ENCODE measurements at places on chromosomes 6 and 20. TPM values are rescaled to one million over a fixed set of nuclear protein-coding genes. Genes with fewer than 3 reads are reported as not detected.

GRCh38 chr20:35106827-35107380, 14.3 kb upstream of the TRPC4AP start:
- H3K36me3 ChIP-seq, result no peaks in the 10 kb centered on the region
- no peak overlapping the region for H3K4me3 ChIP-seq
- H3K27me3 ChIP-seq, result no peaks in the 10 kb centered on the region

- H3K4me3 ChIP-seq, result no peak overlapping the region
- DNase-seq, result no peak
- H3K36me3 ChIP-seq, result no peaks in the 10 kb centered on the region
- H3K4me1 ChIP-seq, result peaks cover 6% of the 10 kb centered on the region
Observed at GRCh38 chr6:160461641-160462040, 113.5 kb downstream of the SLC22A3 start.

- no peak overlapping the region for H3K4me3 ChIP-seq
- H3K27ac ChIP-seq, result no peak overlapping the region
- no peaks in the 10 kb centered on the region for H3K27me3 ChIP-seq
- no peaks in the 10 kb centered on the region for H3K36me3 ChIP-seq
- DNase-seq, result no peak
Observed at GRCh38 chr6:136173519-136174507, 76.3 kb downstream of the MTFR2 start.

GRCh38 chr6:142740449-142740848, 204.5 kb downstream of the HIVEP2 start:
- H3K27me3 ChIP-seq, result no peaks in the 10 kb centered on the region
- no peak overlapping the region for H3K27ac ChIP-seq
- no peaks in the 10 kb centered on the region for H3K4me1 ChIP-seq
- H3K36me3 ChIP-seq, result no peaks in the 10 kb centered on the region
- no peak for DNase-seq
- no peak overlapping the region for H3K4me3 ChIP-seq

Gene CTAGE9
- total RNA-seq, result not detected

DNA sequence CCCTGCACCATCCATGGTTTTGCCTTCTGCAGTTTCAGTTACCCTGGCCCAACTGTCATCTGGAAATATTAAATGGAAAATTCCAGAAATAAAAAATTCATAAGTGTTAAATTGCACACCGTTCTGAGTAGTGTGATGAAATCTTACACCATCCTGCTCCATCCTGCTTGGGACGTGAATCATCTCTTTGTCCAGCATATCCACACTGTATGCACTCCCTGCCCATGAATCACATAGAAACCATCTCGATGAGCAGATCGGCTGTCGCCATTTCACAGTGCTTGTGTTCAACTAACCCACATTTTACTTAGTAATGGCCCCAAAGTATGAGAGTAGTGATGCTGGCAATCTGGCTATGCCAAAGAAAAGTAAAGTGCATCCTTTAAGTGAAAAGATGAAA, 105.9 kb upstream of the ID4 start:
- no peaks in the 10 kb centered on the region for H3K4me1 ChIP-seq
- peak; percentile 6 for DNase-seq
- no peaks in the 10 kb centered on the region for H3K36me3 ChIP-seq
- H3K27ac ChIP-seq, result no peak overlapping the region

GRCh38 chr6:31762878-31763618, 592 bp downstream of the SAPCD1 start:
- peak overlapping the region; percentile 26 for H3K27ac ChIP-seq
- peak; percentile 17 for DNase-seq
- no peak overlapping the region for H3K4me3 ChIP-seq
- no peaks in the 10 kb centered on the region for H3K27me3 ChIP-seq

- DNase-seq, result no peak
- no peaks in the 10 kb centered on the region for H3K27me3 ChIP-seq
- H3K4me3 ChIP-seq, result no peak overlapping the region
- peaks cover 3% of the 10 kb centered on the region for H3K4me1 ChIP-seq
- H3K36me3 ChIP-seq, result peaks cover 46% of the 10 kb centered on the region
Observed at GRCh38 chr20:47258745-47259695, 97.5 kb downstream of the ZMYND8 start.

DNA sequence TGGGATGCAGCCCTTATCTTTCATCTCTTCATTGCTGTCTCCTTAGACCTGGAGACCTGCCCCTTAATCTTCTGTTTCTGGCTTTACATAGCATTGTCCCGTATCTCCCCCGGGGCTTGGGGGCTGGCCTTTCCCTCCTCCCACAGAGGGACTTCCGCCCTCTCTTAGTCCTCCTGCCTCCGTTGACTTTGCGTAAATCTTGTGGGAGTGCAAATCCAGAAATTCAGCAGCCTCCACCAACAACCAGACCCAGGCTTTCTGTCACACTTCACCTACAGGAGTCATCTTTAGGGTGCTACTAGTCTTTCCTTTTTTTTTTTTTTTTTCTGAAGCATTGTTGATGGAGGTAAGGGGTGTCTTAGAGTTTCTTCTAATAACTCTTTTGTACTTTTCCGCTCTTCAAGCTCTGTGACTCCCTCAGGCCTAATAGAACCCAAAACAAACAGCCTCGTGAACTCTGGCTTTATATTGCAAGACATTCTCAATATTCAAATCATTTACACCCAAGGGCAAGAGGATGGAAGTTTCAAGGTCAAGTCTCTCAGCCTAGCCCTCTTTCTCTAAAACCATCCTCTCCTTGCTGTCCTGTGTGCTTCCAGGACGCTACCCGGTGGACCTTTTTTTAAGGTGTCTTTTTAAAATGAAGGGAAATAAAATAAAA, 66.2 kb downstream of the RREB1 start:
- H3K4me3 ChIP-seq, result no peak overlapping the region
- no peaks in the 10 kb centered on the region for H3K36me3 ChIP-seq
- peaks cover 3% of the 10 kb centered on the region for H3K4me1 ChIP-seq
- DNase-seq, result no peak

Gene PPARD
- 9.5 TPM for total RNA-seq

- no peak overlapping the region for H3K27ac ChIP-seq
- H3K27me3 ChIP-seq, result no peaks in the 10 kb centered on the region
- DNase-seq, result no peak
- H3K4me3 ChIP-seq, result no peak overlapping the region
- H3K36me3 ChIP-seq, result no peaks in the 10 kb centered on the region
Observed at GRCh38 chr6:22825210-22825609, 255.8 kb downstream of the HDGFL1 start.

DNA sequence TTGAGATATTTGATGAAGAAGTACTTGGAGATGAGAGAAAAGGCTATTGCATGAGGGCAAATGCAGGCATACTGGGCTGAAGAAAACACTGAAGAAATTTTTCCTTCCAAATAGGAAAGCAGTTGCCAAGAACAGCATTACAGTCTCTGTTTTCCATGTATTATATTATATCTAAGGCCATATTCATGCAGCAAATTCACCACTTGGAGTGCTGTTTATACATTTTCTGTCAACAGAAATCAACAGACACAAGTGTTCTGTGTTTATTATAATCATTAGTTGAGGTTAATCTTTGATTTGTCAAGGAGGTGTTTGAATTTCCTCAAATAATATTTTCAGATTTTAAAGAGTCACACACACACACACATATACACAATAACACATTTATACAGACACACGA, 268.8 kb upstream of the PLCB4 start:
- H3K27me3 ChIP-seq, result no peaks in the 10 kb centered on the region
- no peaks in the 10 kb centered on the region for H3K4me1 ChIP-seq
- H3K4me3 ChIP-seq, result no peak overlapping the region
- no peaks in the 10 kb centered on the region for H3K36me3 ChIP-seq

Gene RRAGD
- 63.8 TPM for total RNA-seq

GRCh38 chr6:112205427-112206109, 48.8 kb downstream of the LAMA4 start:
- H3K36me3 ChIP-seq, result no peaks in the 10 kb centered on the region
- H3K27ac ChIP-seq, result no peak overlapping the region
- H3K4me3 ChIP-seq, result no peak overlapping the region
- 0 out of 2 replicates have a peak, but pooled peaks cover 8% of the 10 kb centered on the region for H3K4me1 ChIP-seq
- no peaks in the 10 kb centered on the region for H3K27me3 ChIP-seq

Gene CST2
- total RNA-seq, result not detected

DNA sequence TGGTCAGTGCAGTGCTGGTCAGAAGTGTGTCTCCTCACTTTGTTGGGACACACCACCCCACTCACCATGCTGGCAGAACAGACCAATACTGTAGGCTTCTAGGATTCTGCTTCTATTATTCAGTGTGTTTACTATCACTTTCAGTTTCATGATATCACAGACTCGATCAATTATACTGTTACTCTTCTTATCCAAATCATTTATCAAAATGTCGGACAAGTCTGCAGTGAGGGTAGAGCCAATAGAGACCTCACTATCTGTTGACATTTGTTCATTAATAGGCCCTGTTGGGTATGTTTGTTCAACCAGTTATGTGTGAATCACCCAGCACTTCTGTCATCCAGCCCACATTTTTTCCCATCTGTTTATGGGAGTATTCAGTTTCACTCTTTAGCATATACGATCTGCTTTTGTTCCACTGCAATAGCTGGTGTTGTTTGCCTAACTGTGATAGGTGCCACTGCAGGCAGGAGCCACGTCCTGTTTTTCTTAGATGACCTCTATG, 140.1 kb downstream of the NRN1 start:
- no peak overlapping the region for H3K27ac ChIP-seq
- H3K4me3 ChIP-seq, result peak overlapping the region; percentile 33
- H3K27me3 ChIP-seq, result no peaks in the 10 kb centered on the region
- no peaks in the 10 kb centered on the region for H3K36me3 ChIP-seq
- H3K4me1 ChIP-seq, result no peaks in the 10 kb centered on the region

Gene MUC22
- total RNA-seq, result not detected

Gene TRIM10
- not detected for total RNA-seq

- H3K4me1 ChIP-seq, result no peaks in the 10 kb centered on the region
- no peaks in the 10 kb centered on the region for H3K36me3 ChIP-seq
- H3K27ac ChIP-seq, result no peak overlapping the region
- peak; percentile 13 for DNase-seq
- H3K4me3 ChIP-seq, result no peak overlapping the region
Observed at GRCh38 chr6:119736296-119737021, 386.9 kb upstream of the MAN1A1 start.

Gene OTOR
- total RNA-seq, result not detected

GRCh38 chr6:31836474-31837368, 9.2 kb downstream of the HSPA1B start:
- no peak for DNase-seq
- H3K27me3 ChIP-seq, result no peaks in the 10 kb centered on the region
- peak overlapping the region; percentile 93 for H3K4me3 ChIP-seq
- H3K27ac ChIP-seq, result no peak overlapping the region
- H3K4me1 ChIP-seq, result peaks cover 9% of the 10 kb centered on the region
- peaks cover 51% of the 10 kb centered on the region for H3K36me3 ChIP-seq

- no peak for DNase-seq
- H3K4me1 ChIP-seq, result no peaks in the 10 kb centered on the region
- H3K27me3 ChIP-seq, result no peaks in the 10 kb centered on the region
- no peak overlapping the region for H3K27ac ChIP-seq
- no peak overlapping the region for H3K4me3 ChIP-seq
Observed at GRCh38 chr6:3665608-3666007, 85.9 kb downstream of the PXDC1 start.

DNA sequence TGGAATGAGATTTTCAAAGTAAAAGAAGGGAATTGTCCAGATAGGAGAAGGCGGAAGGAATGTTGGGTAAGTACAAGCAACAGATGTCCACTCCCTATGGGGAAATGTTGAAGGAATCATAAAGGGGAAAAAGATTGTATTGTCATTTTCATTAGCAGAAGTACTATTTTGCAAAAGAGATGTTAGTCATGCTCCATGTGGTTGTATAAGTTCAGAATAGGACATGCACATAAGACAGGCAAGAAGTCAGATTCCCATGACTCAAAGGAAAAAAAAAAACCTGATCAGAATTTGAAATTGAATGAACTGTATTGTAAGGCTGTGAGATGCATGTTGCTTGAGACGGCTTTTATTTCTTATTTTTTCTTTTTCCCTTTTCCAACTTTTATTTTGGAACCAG, 36.8 kb downstream of the GRM1 start:
- no peak overlapping the region for H3K27ac ChIP-seq
- no peak for DNase-seq
- H3K4me3 ChIP-seq, result no peak overlapping the region

- H3K27ac ChIP-seq, result no peak overlapping the region
- DNase-seq, result no peak
- no peaks in the 10 kb centered on the region for H3K4me1 ChIP-seq
- no peak overlapping the region for H3K4me3 ChIP-seq
Observed at GRCh38 chr6:36491378-36491965, 48.7 kb downstream of the KCTD20 start.

DNA sequence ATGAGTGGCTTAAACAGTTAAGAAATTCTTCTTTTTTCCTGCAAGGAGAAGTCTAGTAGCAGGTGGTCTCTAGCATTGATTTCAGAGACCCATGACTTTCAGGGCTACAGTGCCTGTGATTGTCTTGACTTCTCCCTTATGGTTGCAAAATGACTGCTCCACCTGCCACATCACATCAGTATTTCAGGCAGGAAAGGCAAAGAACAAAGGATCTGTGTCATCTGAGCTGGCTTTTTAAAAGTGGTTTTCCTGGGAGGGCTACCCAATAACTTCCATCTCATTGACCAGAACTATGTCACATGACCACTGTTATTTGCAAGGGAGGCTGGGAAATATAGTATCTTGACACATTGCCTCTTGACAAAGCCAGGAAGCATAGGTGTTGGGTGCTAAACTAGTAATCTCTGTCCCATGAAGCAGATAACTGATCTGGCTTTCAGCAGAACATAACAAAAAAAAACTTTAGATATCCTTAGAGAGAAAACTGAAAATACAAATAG, 226.2 kb downstream of the DHX35 start:
- H3K4me3 ChIP-seq, result no peak overlapping the region
- DNase-seq, result peak; percentile 44
- no peak overlapping the region for H3K27ac ChIP-seq
- no peaks in the 10 kb centered on the region for H3K36me3 ChIP-seq
- peaks cover 3% of the 10 kb centered on the region for H3K4me1 ChIP-seq

Gene PRIM2
- 32.5 TPM for total RNA-seq

DNA sequence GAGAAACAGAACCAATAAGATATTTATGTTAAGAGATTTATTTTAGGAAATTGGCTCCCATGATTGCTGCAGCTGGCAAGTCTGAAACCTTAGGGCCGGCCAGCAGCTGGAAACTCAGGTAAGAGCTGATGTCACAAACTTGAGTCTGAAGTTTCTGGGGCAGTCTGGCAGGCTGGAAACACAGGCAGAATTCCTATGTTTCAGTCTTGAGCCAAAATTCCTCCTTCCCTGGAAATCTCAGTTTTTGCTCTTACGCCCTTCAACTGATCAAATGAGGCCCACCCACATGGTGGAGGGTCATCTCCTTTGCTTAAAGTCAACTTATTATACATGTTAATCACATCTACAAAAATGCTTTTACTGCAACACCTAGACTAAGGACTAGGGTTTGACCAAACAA, 184.1 kb downstream of the SOD2 start:
- no peak for DNase-seq
- no peaks in the 10 kb centered on the region for H3K36me3 ChIP-seq
- no peak overlapping the region for H3K4me3 ChIP-seq
- H3K27ac ChIP-seq, result no peak overlapping the region
- no peaks in the 10 kb centered on the region for H3K4me1 ChIP-seq

Gene MAS1
- total RNA-seq, result 0.04 TPM

GRCh38 chr6:163008186-163008585, 280.4 kb downstream of the PACRG start:
- no peaks in the 10 kb centered on the region for H3K27me3 ChIP-seq
- no peak for DNase-seq
- H3K36me3 ChIP-seq, result no peaks in the 10 kb centered on the region
- H3K27ac ChIP-seq, result no peak overlapping the region
- H3K4me1 ChIP-seq, result no peaks in the 10 kb centered on the region

Gene C6orf58
- not detected for total RNA-seq

Gene TCF21
- not detected for total RNA-seq

Measured in SJCRH30 (cell line).